ENCODE measurements at places on chromosomes 4 and X. TPM values are rescaled to one million over a fixed set of nuclear protein-coding genes. Genes with fewer than 3 reads are reported as not detected.

- DNase-seq, result peak; percentile 76
These were observed 85.1 kb downstream of the SORBS2 start for GRCh38 chr4:185726931-185727330.

DNA sequence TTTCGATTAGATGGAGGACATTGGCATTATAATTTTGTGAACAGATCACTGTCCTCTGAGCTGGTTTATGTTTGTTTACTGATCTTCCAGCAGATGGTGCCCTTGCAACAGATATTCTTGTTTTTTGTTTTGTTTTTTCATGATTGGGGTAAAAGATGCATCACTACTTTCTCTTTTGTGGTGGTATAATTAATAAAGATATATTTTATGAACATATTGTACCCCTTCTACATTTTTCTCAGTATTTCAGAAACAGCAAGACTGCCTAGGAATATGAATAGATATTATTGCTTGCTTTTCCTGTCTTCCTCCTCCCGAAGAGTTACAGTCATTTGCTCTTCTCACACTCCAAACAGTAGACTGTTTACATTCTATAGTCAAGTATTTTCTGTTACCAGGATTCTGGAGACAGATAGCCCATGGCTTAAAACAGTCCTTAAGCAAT is 905.2 kb downstream of the TRAM1L1 start:
- DNase-seq, result peak; percentile 56

GRCh38 chr4:13597604-13598003 is 29.9 kb downstream of the BOD1L1 start:
- no peak for DNase-seq

- no peak for DNase-seq
These were observed 129.5 kb downstream of the KCNIP4 start for GRCh38 chr4:21819086-21819485.

DNA sequence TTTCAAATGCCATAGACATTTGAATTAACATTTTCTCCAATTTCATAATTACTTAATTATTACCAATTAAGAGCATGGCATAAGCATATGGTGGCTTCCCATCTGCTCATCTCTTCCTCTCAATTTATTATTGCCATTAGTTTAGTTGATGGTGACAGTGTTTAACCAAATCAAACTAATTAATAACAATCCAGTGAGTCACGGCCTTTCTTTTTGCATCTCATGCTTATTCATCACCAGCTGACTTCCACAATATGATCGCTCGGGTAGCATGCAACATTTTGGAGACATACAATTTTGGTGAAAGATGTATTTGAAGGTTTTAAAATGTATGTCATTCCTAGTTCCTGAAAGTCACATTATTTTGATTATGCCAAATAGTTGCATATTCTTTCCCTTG is 172.8 kb upstream of the TACR3 start:
- no peak for DNase-seq

DNA sequence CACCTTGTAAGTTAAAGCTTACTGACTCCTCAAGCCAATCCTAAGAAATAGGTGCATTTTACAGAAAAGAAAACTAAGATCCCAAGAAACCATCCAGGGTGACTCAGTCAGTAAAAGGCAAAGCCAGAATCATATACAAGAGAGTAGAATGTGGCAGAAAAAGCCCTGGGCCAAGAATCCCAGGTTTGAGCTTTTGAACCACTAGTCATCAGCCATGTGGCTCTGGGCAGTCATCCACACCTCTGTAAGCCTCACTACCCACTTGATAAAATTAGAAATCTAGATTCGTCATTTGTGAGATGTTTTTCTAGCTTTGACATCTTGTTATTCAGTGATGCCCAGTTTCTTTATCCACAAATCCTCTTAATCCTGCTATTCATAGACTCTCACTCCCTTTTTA is 122.2 kb upstream of the PDE5A start:
- no peak for DNase-seq

DNA sequence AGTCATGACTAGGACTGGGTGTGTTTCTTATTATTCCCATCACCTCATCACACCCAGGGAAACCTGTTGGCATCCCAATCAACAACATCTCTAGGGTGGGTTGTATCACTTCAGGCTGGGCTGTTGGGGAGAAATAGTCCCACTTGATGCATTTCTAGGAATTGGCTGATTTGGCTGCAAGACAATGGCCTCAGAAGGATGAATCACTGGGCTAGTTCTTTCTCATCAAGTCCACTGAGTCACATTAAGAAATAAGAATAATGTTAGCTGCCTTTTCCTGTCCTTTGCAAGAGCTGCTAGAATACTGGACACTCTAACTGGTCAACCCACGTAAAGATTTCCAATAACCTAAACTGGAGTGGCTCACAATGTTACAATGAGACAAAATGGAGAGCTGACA is 104.2 kb downstream of the CHRDL1 start:
- DNase-seq, result no peak

DNA sequence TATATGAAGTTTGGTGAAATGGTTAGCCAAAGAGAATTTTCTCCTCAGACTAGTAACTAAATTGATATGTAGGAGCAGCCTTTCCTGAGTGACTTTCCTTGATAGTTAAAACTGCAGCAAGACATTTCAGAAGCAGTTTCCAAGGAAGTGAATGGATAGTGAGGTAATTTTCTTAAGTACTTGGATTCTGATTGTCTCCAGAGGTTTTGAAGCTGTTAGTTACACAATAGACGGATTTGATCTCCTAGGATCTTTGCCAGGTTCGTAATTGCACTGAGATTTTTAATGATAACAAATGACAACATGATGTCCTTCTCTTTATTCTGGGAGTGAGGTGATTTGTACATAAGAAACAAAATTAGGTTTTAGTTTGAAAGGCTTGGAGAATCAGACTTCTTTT is 29.2 kb downstream of the PRRG1 start:
- DNase-seq, result no peak

- no peak for DNase-seq
These were observed 10.1 kb upstream of the SASH3 start for GRCh38 chrX:129769467-129770154.

Gene PABPC5
- total RNA-seq, result 7.5 TPM

Gene HMX1
- not detected for total RNA-seq

Gene ERAS
- total RNA-seq, result 5.3 TPM
